ENCODE measurements at places on chromosomes 12 and 14.

DNA sequence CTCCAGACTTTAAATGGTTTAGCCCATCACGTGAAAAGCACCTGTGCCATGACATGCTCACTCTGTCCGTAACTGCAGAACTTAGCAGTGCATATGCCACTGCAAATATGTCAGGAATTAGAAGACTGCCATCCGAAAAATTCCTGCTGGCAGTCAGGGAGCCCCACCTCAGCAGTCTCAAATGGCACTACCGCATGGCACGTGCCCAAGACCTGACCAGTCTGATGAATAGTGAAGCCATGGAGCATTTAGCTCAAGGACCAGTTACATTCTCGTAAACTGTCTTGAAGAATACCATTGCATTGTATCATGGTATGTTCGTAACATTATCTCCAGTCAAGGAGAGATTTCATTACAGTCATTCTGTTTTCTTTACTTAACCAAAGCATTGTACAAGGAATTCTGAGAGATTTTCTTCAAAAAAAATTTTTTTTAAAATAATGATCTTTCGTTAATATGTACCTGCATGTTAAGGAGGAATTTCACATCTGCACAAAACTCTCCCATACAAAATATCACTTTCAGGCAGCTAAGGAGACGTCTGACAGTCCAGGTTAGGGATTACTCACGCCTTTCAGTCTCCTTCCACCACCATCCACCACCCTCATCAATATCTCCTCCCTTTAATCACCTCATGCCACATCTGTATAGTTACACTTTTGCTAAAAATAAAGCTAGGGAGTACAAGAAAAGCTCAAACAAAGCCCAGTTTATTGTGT, 138.5 kb downstream of the ANO2 start:
- H3K27me3 ChIP-seq = no peaks in the 10 kb centered on the region
- H3K27ac ChIP-seq = no peak overlapping the region
- no peak for DNase-seq
- no peaks in the 10 kb centered on the region for H3K36me3 ChIP-seq

DNA sequence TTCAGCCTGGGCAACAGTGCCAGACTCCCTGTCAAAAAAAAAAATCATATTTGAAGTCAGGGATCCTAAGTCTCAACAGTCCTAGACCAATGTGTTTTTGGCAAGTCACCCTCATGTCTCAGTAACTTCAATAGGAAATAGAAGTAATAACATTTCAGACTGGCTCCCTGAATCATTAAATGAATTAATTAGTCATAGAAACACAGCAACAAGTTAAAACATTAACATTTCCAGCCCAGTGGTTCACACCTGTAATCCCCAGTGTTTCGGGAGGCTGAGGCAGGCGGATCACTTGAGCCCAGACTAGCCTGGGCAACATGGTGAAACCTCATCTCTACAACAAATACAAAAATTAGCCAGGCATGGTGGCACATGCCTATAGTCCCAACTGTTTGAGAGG, 125.2 kb downstream of the GTF2A1 start:
- no peaks in the 10 kb centered on the region for H3K27me3 ChIP-seq
- H3K4me3 ChIP-seq = no peak overlapping the region
- H3K36me3 ChIP-seq = no peaks in the 10 kb centered on the region
- no peak for DNase-seq

DNA sequence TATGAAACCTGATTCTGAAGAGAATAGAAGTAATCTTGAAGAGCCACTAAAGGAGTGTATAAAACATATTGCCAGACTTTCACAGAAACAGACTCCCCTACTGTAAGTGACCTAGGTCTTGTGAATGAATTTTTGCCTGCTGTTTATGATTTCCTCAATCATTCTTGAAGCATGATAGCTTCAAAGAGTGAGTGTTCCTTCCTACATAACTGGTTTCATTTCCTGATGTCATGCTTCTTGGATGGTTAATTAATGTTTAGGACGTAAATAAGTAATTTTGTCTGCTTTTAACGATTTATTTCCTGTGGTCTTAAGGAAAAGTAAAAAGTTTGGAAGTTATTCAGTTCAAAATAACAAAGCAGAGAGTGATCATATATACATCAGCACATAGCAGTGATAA, 129.8 kb downstream of the PIK3C2G start:
- no peaks in the 10 kb centered on the region for H3K36me3 ChIP-seq
- no peaks in the 10 kb centered on the region for H3K27me3 ChIP-seq
- no peak for DNase-seq
- no peak overlapping the region for H3K27ac ChIP-seq
- no peaks in the 10 kb centered on the region for H3K4me1 ChIP-seq
- no peak overlapping the region for H3K4me3 ChIP-seq

DNA sequence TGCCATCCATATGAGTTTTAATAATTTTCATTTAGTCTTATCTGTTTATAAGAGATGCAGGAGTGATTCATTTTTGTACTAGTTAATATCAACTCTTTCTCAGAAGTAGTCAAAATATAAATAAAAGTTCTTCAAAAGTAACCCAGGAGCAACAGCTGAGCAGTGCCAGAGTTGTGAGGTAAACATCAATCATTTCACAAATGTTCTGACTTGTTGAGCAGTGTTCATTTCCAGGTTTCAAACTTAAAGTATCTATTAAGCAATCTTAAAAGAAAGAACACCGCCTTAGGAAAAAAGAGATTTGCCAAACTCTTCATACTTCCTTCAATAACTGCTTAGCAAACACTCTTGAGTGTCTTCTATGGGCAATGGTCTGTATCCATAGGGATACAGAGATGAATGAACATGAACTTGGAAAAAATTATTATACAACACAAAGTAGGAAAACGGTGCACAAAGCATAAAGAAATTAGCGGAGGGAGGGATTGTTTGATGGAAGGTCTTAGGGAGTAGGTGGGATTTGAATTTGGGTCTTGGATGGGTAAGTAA, 41.9 kb upstream of the POC1B start:
- H3K36me3 ChIP-seq = no peaks in the 10 kb centered on the region
- H3K27me3 ChIP-seq = no peaks in the 10 kb centered on the region
- H3K27ac ChIP-seq = no peak overlapping the region
- DNase-seq = no peak
- no peak overlapping the region for H3K4me3 ChIP-seq
- no peaks in the 10 kb centered on the region for H3K4me1 ChIP-seq

DNA sequence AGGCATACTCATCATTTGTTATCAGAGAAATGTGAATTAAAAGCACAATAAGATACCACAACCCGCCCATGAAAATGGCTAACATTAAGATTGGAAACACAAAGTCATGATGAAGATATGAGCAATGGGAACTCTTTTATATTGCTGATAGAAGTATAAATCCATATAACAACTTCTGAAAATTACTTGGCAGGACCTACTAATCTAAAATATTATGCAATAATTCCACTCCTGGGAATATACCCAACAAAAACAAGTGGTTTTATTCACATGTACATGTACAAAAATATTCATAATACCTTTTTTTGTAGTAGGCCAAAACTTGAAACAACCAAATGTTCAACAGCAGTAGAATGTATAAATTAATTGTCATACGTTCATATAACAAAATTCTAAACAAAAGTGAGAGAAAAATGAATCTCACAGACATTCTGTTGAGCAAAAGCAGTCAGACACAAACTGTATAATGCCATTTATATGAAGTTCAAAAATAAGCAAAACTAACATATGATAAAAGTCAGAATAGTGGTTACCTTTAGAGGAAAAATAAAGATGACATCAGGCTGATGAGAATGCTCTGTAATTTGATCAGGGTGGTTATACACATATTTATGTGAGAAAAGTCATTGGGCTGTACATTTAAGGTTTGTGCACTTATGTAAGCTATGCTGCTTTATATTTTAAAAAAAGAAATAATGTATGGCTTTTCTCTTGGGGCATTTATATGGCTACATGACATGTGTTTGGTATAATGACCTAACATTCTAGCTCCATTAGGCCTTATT, 309.2 kb upstream of the KITLG start:
- no peak overlapping the region for H3K27ac ChIP-seq
- no peaks in the 10 kb centered on the region for H3K27me3 ChIP-seq
- no peak overlapping the region for H3K4me3 ChIP-seq
- no peak for DNase-seq
- H3K36me3 ChIP-seq = no peaks in the 10 kb centered on the region
- no peaks in the 10 kb centered on the region for H3K4me1 ChIP-seq

DNA sequence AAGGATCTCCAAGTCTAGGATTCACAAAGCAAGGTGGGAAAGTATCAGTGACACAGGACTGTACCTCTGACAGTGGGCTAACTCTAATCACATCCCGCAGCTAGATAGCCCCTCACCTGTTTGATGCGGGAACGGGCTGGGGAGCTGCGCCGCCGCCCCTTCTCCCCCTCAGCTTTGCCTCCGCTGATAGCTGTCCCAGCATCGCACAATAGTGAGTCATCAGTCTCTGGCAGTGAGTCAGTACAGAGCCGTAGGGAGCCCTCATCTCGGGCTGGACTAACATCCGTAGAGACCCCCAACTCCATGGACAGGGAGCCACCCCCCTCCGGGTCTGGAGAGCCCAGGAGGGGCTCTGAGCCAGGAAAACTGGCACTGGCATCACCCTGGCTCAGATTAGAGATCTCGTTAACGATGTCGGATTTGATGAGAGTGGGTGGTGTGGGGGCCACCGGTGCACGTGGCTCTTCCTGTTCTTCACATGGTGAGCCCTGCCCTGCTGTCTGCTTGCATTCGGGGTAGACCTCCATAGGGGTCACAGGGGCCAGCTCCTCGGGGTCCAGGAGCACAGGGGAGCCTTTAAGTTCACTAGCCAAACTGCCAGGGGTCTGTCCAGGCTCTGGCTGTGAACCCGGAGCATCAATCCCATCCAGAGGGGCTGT, 10.9 kb downstream of the KMT2D start:
- H3K4me1 ChIP-seq = no peaks in the 10 kb centered on the region
- H3K4me3 ChIP-seq = no peak overlapping the region
- peaks cover 83% of the 10 kb centered on the region for H3K36me3 ChIP-seq
- no peak overlapping the region for H3K27ac ChIP-seq
- H3K27me3 ChIP-seq = no peaks in the 10 kb centered on the region
- DNase-seq = no peak

DNA sequence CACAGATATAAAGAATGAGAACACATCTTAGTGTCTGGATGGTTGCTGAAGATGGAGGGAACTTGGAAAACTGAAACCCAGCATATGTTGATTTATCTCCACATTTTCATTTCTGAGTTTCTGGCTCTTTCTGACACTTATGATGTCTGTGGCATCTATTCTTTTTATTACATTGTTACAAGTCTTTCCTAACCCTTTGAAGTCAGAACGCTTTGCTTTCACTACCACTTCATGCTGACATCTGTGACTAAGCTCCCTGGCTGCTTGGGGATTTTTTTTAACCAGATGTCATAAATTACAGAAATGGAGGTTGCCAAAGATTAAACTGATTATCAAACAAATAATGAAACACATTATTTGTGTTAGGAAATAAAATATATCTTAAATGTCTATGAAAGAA, 188.7 kb downstream of the KITLG start:
- H3K4me1 ChIP-seq = no peaks in the 10 kb centered on the region
- H3K36me3 ChIP-seq = no peaks in the 10 kb centered on the region
- no peaks in the 10 kb centered on the region for H3K27me3 ChIP-seq
- no peak for DNase-seq
- H3K27ac ChIP-seq = no peak overlapping the region

- no peaks in the 10 kb centered on the region for H3K36me3 ChIP-seq
- no peaks in the 10 kb centered on the region for H3K27me3 ChIP-seq
- no peaks in the 10 kb centered on the region for H3K4me1 ChIP-seq
- H3K27ac ChIP-seq = no peak overlapping the region
- H3K4me3 ChIP-seq = no peak overlapping the region
- no peak for DNase-seq
Measured at GRCh38 chr14:25887251-25887878, 710.5 kb downstream of the NOVA1 start.

- no peaks in the 10 kb centered on the region for H3K4me1 ChIP-seq
- no peak overlapping the region for H3K4me3 ChIP-seq
- no peak for DNase-seq
- no peaks in the 10 kb centered on the region for H3K36me3 ChIP-seq
- no peak overlapping the region for H3K27ac ChIP-seq
Measured at GRCh38 chr12:121167232-121167820, 34.6 kb downstream of the P2RX7 start.

DNA sequence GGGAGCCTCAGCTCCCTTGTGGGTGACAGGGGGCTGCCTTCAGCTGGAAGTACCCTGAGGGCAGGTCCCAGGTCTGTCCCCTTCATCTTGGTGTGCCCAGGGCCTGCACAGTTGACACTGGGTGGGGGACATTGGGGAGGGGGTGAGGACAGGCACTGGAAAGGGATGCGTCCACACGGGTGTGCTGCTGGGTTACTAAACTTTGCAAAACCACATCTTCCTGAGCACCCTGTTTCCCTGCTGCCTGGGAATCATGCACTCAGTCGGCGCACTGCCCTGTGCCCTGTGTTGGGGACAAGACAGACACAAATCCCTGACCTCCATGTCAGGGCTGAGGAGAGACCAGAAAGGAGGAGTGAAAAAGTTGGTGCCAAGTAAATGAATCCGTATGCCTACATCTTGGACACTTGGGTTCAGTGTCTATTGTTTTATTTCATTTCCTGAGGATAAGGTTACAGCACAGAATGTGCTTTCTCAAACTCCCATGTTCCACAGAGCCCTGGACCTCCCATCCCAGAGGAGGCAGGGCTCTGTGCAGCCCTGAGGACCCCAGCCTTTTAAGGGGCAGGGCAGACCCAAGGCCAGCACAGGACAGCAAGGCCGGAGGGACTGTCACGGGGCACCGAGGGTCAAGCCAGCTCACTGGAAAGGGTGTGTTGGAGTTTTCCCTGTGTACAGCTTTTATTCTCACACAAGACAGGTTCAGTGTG, 2.9 kb upstream of the SLC25A29 start:
- no peaks in the 10 kb centered on the region for H3K27me3 ChIP-seq
- DNase-seq = no peak
- no peak overlapping the region for H3K27ac ChIP-seq
- H3K4me1 ChIP-seq = peaks cover 13% of the 10 kb centered on the region
- H3K36me3 ChIP-seq = no peaks in the 10 kb centered on the region
- H3K4me3 ChIP-seq = no peak overlapping the region

DNA sequence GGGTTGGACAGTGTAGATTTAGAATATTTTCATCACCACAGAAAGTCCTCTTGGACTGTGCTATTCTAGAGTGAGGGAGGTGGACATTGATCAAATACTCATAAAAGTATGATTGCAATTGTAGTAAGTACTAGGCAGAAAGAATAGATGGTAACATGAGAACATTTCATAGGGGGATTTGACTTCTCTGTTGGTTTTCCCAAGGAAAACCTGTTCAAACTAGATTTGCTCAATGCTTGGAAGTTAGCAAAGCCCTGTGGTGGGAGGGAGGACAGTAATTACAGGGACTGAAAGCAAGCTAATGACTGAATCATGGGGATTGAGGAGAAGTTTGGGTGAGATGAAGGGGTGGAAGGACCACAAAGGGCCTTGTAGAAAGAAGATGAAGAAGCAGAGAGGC, 24.4 kb upstream of the EID3 start:
- H3K27me3 ChIP-seq = no peaks in the 10 kb centered on the region
- H3K27ac ChIP-seq = no peak overlapping the region
- no peaks in the 10 kb centered on the region for H3K4me1 ChIP-seq

- DNase-seq = no peak
- no peak overlapping the region for H3K4me3 ChIP-seq
- no peaks in the 10 kb centered on the region for H3K4me1 ChIP-seq
- H3K27ac ChIP-seq = no peak overlapping the region
- no peaks in the 10 kb centered on the region for H3K36me3 ChIP-seq
- no peaks in the 10 kb centered on the region for H3K27me3 ChIP-seq
Measured at GRCh38 chr12:130965214-130965613, 11.5 kb downstream of the ADGRD1 start.

GRCh38 chr12:123828120-123828519, 66.0 kb downstream of the DNAH10 start:
- H3K4me1 ChIP-seq = no peaks in the 10 kb centered on the region
- H3K36me3 ChIP-seq = no peaks in the 10 kb centered on the region
- DNase-seq = no peak
- no peak overlapping the region for H3K4me3 ChIP-seq
- no peaks in the 10 kb centered on the region for H3K27me3 ChIP-seq

- H3K4me3 ChIP-seq = no peak overlapping the region
- no peaks in the 10 kb centered on the region for H3K36me3 ChIP-seq
- no peak for DNase-seq
- H3K27ac ChIP-seq = no peak overlapping the region
Measured at GRCh38 chr14:101070540-101071492, 167.3 kb upstream of the RTL1 start.

Data from H1 (cell line).